ENCODE measurements at places on chromosomes 6 and 20. TPM values are rescaled to one million over a fixed set of nuclear protein-coding genes. Genes with fewer than 3 reads are reported as not detected.
A peak's percentile ranks its signal among the peaks of the same experiment; 100 is the strongest.

Gene KIF13A
- total RNA-seq: 28.9 TPM

DNA sequence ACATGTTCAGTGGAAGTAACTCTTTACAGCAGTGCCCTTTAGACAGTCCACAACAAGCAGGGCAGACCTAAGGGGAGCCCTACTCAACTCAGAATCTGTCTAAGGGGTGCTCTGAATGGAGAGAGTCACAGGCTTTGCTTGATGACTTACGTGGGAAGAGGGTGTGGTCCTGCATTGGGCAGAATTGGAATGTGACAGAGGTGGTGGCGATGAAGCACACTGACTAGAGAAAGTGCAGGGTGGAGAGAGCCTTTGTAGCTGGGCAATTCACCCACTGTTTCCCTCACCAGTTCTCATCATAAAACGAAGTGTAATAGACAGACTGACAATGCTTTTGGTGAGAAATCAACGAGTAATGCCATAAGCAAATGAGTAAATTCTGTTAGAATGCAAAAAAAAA is 11.2 kb downstream of the TP53INP2 start:
- no peak for DNase-seq
- H3K27me3 ChIP-seq: no peaks in the 10 kb centered on the region
- no peak overlapping the region for H3K4me3 ChIP-seq
- peaks cover 20% of the 10 kb centered on the region for H3K36me3 ChIP-seq

DNA sequence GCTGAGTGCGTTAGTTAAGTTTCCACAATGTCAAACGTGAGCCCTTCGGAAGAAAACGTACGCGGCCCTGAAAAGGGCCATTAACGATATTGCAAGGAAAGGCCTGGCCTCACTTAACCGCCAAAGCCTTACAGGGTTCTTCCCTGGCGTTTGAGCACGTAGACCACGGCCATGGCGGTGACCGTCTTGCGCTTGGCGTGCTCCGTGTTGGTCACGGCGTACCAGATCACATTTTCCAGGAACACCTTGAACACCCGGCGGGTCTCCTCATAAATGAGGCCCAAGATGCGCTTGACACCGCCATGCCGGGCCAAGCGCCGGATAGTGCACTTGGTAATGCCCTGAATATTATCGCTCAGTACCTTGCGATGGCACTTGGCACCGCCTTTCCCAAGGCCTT is 118.4 kb upstream of the BTN3A2 start:
- no peak overlapping the region for H3K4me3 ChIP-seq
- H3K4me1 ChIP-seq: peaks cover 10% of the 10 kb centered on the region
- peaks cover 5% of the 10 kb centered on the region for H3K27me3 ChIP-seq

GRCh38 chr6:55034752-55035151 is 139.6 kb upstream of the HCRTR2 start:
- H3K27me3 ChIP-seq: no peaks in the 10 kb centered on the region
- H3K4me1 ChIP-seq: no peaks in the 10 kb centered on the region
- no peak for DNase-seq
- no peaks in the 10 kb centered on the region for H3K36me3 ChIP-seq

DNA sequence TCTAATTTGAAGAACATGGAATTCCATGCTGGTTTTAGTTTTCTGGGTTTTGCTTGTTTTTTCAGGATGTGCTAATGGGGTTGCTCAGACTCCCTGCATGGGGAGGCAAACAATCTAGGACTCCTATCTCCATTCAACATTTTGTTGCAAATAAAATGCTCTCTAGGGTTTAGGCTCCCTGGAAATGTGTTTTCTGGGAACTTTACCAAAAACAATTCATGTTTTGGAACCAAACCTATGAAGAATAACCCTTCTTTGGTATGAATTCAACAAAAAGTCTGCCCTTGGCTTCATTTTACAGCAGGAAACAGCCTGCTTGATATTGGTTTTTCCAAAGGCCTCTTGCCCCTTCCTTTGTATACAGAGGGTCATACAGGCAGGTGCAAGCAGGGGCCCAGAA is 217.7 kb downstream of the FOXA2 start:
- no peak overlapping the region for H3K4me3 ChIP-seq
- H3K27ac ChIP-seq: no peak overlapping the region
- H3K27me3 ChIP-seq: no peaks in the 10 kb centered on the region
- H3K4me1 ChIP-seq: no peaks in the 10 kb centered on the region

Gene MMP24
- total RNA-seq: not detected

DNA sequence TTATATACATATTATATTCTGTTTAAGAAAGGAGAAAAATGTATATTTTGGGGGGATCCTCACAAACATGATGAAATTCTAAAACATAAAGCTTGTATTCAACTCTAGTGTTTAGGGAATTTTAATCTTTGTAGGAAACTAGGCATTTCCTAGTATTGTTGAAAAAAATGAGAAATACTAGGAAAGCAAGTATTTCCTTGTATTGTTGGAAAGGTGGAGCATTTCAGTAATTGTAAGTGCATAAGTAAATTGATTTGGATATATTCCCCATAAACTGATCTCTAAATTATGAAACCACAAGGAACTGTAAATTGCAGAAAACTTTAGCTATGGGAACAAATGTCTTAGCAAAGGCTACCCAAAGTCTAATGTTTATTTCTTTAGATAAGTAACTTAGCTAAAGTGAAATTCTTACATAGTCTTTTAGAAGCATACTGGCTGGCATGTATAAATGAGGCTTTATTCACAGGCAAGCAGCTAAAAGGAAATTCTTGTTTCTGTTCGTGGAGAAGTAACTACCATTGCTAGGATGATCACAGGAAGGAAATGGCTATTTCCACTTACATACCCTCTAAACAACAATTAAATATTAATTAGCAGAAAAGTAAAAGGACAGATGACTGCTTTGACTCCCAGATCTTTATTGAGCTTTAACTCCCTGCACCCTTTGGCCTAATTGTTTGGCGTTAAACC is 19.9 kb upstream of the NRN1 start:
- H3K4me1 ChIP-seq: no peaks in the 10 kb centered on the region
- H3K4me3 ChIP-seq: no peak overlapping the region

Gene REM1
- total RNA-seq: 31.0 TPM

- H3K27me3 ChIP-seq: no peaks in the 10 kb centered on the region
- DNase-seq: no peak
- no peaks in the 10 kb centered on the region for H3K4me1 ChIP-seq
- peak overlapping the region; percentile 83 for H3K27ac ChIP-seq
- H3K36me3 ChIP-seq: peaks cover 23% of the 10 kb centered on the region
Measured at GRCh38 chr20:20002101-20002998, 14.8 kb upstream of the NAA20 start.

Gene SLC13A3
- total RNA-seq: not detected

DNA sequence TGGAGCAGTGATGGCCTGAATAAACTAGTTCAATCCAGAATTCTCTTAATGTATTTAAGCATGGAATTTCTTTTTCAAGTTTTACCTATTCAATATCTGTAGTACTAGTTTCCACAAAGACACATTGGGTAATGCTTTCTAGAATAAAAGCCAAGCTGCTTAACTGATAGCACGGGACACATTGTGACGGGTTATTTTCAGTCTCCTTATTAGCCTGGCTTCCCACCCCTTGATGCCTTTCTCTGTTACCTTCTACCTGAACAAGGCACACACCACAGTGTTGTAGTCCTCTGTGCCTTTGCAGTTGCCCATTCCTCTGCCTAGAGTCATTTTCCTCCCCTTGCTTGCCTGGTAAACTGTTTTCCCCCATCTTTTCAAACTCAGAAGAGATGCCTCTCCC is 139.1 kb downstream of the HDGFL1 start:
- H3K4me1 ChIP-seq: peaks cover 9% of the 10 kb centered on the region
- H3K27me3 ChIP-seq: no peaks in the 10 kb centered on the region
- no peak overlapping the region for H3K27ac ChIP-seq
- no peaks in the 10 kb centered on the region for H3K36me3 ChIP-seq
- no peak for DNase-seq
- no peak overlapping the region for H3K4me3 ChIP-seq

DNA sequence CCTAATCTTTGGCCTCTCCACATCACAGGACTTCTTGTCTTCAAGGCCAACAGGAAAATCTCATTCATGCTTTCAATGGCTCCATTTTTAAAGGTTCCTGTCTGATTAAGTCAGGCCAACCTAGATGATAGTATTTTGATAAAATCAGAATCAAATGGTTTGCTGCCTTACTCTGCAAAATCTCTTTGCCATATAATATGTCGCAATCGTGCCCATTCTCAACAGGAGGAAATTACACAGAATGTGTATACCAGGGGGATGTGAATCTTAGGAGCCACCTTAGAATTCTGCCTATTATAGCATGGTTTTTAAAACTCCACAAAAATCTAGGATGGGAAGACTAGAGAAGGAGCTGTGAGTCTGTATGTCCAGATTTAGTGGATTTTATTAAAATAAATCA is 612.9 kb upstream of the MAN1A1 start:
- DNase-seq: no peak
- H3K27ac ChIP-seq: no peak overlapping the region
- no peaks in the 10 kb centered on the region for H3K27me3 ChIP-seq
- H3K36me3 ChIP-seq: no peaks in the 10 kb centered on the region
- no peaks in the 10 kb centered on the region for H3K4me1 ChIP-seq

- peaks cover 14% of the 10 kb centered on the region for H3K36me3 ChIP-seq
- H3K27me3 ChIP-seq: no peaks in the 10 kb centered on the region
- H3K4me3 ChIP-seq: no peak overlapping the region
- H3K4me1 ChIP-seq: peaks cover 29% of the 10 kb centered on the region
- no peak for DNase-seq
Measured at GRCh38 chr6:32082478-32082877, 26.7 kb downstream of the TNXB start.

- no peaks in the 10 kb centered on the region for H3K4me1 ChIP-seq
- H3K27me3 ChIP-seq: no peaks in the 10 kb centered on the region
- H3K4me3 ChIP-seq: no peak overlapping the region
- no peak overlapping the region for H3K27ac ChIP-seq
- DNase-seq: no peak
Measured at GRCh38 chr6:147279427-147279826, 75.2 kb downstream of the STXBP5 start.

GRCh38 chr20:41615110-41615509 is 3.1 kb downstream of the CHD6 start:
- DNase-seq: no peak
- no peak overlapping the region for H3K27ac ChIP-seq
- H3K4me3 ChIP-seq: no peak overlapping the region
- no peaks in the 10 kb centered on the region for H3K27me3 ChIP-seq

Gene CD40
- 34.7 TPM for total RNA-seq

- H3K27ac ChIP-seq: no peak overlapping the region
- no peaks in the 10 kb centered on the region for H3K36me3 ChIP-seq
- no peaks in the 10 kb centered on the region for H3K27me3 ChIP-seq
- peaks cover 23% of the 10 kb centered on the region for H3K4me1 ChIP-seq
- H3K4me3 ChIP-seq: no peak overlapping the region
Measured at GRCh38 chr6:25167961-25168360, 111.2 kb upstream of the CARMIL1 start.

Gene ZNF165
- not detected for total RNA-seq

Gene RAB44
- total RNA-seq: 0.21 TPM

Gene ELOVL2
- 0.11 TPM for total RNA-seq

Gene SFTA2
- total RNA-seq: not detected

Gene RGS17
- not detected for total RNA-seq

Gene PAX1
- total RNA-seq: not detected

DNA sequence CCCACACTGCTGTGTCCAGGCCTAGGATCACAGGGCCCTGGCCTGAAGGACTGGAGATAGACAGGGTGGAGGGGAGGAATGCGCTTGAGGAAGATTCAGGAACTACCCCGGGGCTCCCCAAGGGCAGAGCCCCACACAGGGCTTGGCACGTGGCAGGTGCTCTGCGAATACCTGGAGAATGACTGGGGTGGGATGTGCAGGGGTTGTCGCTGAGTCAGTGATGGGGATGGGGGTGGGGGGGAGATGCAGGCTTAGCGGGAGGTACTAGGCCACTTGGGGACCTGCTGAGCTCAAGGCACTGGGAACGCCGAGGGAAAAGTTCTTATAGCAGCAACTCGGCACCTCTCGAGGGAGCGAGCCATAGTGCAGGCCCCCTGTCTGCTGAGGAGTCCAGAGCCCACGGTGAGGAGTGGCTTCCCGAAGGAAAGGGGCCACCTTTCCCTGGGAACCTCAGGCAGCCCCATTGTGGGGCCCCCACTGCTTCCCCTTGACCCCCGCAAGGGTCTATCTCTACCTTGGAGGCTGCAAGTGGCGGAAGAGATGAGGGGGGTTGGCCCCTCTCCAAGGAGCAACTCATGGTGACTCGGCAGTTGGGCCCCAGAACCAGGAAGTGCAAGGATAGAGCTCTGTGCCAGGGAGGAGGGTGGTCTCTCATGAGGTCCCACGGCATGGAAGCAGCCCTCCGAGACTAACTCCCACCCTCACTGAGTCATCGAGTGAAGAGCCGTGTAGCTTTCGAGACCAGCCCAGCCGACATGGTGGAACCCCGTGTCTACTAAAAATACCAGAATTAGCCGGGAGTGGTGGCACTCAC is 33.1 kb downstream of the SRC start:
- no peaks in the 10 kb centered on the region for H3K36me3 ChIP-seq
- no peaks in the 10 kb centered on the region for H3K27me3 ChIP-seq
- DNase-seq: no peak
- H3K4me3 ChIP-seq: no peak overlapping the region
- H3K27ac ChIP-seq: no peak overlapping the region
- H3K4me1 ChIP-seq: peaks cover 9% of the 10 kb centered on the region

GRCh38 chr6:56363796-56364430 is 116.5 kb upstream of the COL21A1 start:
- no peak for DNase-seq
- no peaks in the 10 kb centered on the region for H3K4me1 ChIP-seq
- H3K36me3 ChIP-seq: no peaks in the 10 kb centered on the region
- no peak overlapping the region for H3K4me3 ChIP-seq

Measured in ascending aorta (tissue), 2 donors.